ENCODE measurements at places on chromosomes 16 and 17.

GRCh38 chr17:56819431-56820145 is 14.1 kb downstream of the C17orf67 start:
- DNase-seq: no peak

GRCh38 chr16:31439519-31439918 is 3.1 kb downstream of the ZNF843 start:
- DNase-seq: no peak

DNA sequence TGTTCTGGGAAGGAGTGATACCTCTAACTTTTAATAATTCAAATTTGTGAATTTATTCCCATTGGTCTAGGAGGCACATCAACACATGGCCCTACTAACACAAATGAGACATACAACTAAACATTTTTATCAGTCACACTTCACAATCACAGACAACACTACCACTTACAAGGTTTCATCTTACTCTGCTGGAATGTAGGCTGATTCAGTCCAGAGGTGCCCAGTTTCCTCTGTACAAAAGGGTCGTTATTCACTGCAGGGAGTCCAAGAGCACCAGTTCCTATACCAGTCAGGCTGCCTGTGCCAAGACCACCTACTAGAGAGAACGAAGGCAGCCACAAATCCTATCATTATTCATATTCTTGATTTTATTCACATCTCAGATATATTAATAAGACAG is 41.4 kb downstream of the SETD6 start:
- no peak for DNase-seq

GRCh38 chr16:17312094-17312710 is 158.6 kb downstream of the XYLT1 start:
- no peak for DNase-seq

- no peak for DNase-seq
Observed at GRCh38 chr17:73541561-73541981, 102.7 kb downstream of the SDK2 start.

DNA sequence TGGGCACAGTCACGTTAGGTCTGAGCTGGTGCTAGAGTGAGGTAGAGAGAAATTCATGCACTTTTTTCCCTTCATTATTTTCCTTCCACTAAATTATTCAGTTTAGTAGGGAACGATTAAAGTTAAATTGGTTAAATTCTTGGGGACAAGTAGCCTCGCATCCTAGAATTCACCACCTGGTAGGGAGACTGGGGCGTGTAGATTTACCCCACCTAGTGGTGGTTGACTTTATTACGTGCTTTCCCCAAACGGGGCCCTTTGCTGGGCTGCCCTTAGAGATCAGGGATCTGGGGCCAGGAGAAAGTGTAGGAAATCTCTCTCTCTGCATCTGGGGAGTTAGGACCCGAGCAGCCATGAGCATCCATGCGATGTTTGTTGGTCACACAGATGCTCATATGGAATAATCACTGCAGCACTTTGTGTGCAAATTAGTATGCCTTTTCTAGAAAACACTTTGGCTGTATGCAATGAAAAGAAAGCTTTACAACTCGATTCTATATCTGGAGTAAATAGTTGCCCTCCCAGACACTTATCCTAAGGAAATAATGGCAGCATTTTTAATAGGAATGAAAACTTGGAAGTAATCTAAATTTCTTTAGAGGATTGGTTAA is 107.0 kb downstream of the PLCG2 start:
- DNase-seq: no peak

GRCh38 chr16:10356870-10357842 is 28.7 kb upstream of the ATF7IP2 start:
- DNase-seq: no peak

DNA sequence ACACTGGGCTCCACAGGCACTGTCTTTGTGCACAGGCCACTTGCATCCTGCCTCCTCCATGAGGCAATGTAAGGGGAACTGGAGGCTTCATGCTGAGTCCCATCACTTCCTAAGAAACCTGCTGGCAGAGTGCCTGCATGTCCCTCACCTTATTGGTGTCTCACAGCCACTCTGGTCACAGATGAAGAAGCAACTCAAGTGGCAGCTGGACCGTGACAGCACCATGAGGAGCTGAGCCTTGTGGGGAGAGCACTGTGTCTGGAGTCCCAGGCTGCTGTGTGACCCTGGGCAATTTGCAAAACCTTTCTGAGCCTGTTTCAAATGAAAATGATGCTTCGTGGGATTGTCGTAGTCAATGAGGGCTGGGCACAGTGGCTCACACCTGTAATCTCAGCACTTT is 19.5 kb downstream of the ANKRD40 start:
- DNase-seq: no peak

DNA sequence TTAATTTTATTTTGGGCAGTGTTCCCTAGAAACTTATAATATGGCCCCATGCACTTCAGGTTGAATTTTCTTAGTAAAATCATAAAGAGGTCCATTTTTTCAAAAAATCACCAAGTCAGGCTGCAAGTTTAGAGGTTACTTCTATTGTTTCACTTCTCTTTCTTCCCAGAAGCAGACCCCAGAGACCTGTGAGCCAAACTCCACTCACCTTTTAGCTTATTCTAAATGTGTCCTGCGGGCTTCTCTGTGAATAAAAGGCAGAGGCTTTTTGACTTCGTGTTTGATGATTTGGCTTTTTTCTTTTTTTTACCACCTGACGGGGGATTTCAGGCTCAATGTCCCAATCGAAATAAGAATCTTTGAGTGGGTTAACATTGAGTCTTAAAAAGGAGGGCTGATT is 7.4 kb downstream of the PRKCB start:
- DNase-seq: no peak

GRCh38 chr17:44063704-44064639 is 2.5 kb downstream of the LSM12 start:
- DNase-seq: no peak

DNA sequence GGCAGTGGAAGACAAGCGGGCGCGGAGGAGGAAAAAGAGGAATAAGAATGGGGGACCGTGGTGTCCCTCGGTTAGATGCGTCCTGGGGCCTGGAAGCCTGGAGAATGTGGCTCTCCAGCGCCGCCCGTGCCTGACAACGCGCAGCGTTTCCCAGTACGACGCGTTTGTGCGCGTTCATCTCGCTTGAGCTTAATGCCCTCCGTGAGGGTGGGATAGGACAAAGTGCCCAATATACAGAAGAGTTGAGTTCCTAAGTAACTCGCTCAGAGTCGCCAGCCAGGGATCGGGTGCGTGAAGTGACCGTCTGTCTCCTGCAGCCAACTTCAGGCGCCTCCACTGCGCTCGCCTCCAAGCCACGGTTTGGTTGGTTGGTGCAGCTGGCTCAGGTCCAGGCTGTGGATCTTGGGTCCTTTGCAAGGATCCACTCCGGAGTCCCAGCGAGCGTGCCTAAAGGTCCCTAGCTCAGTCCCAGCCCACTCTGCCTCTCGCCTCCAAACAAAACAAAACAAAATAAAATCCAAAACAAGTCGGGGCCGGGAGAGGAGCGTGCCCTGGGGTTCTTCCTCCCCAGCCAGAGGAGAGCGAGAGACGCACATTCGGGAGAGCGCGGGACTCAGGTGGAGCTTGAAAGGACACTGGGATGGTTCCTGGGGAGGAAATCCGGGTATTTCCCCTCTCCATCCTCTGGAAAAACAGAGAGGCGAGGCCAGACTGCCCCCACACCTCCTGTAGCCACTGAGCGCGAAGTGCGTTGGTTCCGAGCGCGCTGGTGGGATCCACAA is 974 bp downstream of the GALR2 start:
- no peak for DNase-seq

- no peak for DNase-seq
Observed at GRCh38 chr17:73189417-73190099, 3.3 kb upstream of the COG1 start.

- no peak for DNase-seq
Observed at GRCh38 chr17:81371910-81372760, 23.1 kb upstream of the BAHCC1 start.

DNA sequence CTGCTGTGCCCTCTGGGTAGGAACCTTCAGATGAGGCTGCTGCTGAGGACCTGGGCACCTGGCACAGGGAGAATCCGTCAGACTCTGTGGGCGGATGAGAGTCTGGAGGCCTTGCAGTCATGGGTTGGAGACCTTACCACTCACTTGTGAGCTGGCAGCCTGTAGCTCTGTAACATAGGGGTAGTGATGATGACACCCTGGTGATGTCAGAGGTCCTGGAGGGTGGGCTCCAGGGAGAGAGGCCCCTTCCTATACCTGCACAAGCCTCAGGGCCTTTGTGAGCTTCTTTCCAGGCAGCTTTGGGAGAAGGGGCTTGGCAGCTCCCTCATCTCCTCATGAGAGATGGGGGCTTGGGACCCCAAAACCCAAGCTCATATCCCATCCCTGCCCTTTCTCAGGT is 1.6 kb downstream of the MIEF2 start:
- no peak for DNase-seq

- DNase-seq: no peak
Observed at GRCh38 chr16:57016831-57017230, 27.5 kb downstream of the NLRC5 start.

- DNase-seq: peak; percentile 66
Observed at GRCh38 chr16:77359065-77359502, 75.8 kb downstream of the ADAMTS18 start.

- DNase-seq: no peak
Observed at GRCh38 chr17:55290492-55291113, 25.8 kb downstream of the HLF start.

GRCh38 chr16:28935346-28935745 is 3.6 kb downstream of the CD19 start:
- no peak for DNase-seq

DNA sequence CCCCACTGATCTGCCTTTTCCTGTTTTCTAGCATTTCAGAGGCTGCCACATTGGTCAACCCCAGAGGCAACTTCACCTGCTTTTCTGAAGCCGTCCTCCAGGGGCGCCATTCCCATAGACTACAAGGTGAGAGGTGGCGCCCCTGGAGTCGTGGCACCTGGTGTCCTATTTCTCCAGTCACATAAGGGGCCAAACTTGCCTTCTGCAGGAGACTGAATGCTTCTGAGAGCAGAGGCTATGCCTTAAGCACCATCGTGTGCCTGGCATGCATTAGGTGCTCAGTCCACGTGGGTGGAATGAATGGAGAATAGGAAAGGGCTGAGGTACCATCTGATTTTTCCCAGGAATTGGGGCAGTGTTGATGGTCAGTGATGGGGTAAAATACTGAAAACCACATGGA is 164.8 kb downstream of the HAPSTR1 start:
- no peak for DNase-seq

Measured in skeletal muscle cell (primary cell).